OCI-M1 (cell line): ENCODE measurements at places on chromosomes 16 and 17.

DNA sequence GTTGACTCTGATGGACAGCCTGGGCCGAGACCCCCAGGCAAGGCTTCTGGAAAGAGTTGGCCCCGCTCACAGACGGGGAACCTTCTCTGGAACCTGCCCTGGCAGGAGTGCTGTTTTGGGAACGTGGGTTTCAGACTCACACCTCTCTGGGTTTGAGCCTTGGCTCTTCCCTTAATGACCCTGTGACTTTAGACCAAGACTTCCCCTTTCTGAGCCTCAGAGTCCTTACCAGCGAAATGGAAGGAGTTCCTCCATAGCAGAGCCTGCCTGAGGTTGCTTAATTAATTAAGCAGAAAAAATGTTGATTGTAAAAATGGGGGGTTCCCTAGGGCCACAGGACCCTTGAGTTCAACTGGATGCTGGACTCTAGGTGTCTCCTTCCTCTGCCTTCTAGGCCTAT is 408.2 kb downstream of the SEC14L1 start:
- peak; percentile 68 for DNase-seq

DNA sequence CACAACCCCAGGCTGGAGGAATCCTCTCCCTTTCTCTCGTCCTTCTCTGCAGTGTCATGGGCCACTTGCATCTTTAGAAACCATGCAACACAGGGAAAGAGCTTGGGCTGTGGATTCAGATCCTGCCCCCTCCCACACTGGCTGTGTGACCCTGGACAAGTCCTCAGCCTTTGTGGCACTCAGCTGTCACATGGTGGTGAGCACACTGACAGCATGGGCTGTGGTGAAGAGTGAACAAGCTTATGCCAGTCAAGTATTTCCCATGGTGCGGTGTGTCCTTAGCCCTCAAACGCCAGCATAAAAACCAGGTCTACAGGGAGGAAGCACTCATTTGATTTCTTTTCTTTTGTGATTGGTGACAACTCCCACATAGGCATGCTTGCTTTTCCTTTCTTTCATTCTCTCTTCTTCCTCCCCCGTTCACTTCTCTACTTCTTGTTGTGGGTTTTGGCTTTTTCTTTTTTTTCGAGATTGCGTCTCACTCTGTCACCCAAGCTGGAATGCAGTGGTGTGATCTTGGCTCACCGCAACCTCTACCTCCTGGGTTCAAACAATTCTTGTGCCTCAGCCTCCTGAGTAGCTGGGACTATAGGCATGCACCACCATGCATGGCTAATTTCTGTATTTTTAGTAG is 314.2 kb downstream of the CPPED1 start:
- DNase-seq = no peak

DNA sequence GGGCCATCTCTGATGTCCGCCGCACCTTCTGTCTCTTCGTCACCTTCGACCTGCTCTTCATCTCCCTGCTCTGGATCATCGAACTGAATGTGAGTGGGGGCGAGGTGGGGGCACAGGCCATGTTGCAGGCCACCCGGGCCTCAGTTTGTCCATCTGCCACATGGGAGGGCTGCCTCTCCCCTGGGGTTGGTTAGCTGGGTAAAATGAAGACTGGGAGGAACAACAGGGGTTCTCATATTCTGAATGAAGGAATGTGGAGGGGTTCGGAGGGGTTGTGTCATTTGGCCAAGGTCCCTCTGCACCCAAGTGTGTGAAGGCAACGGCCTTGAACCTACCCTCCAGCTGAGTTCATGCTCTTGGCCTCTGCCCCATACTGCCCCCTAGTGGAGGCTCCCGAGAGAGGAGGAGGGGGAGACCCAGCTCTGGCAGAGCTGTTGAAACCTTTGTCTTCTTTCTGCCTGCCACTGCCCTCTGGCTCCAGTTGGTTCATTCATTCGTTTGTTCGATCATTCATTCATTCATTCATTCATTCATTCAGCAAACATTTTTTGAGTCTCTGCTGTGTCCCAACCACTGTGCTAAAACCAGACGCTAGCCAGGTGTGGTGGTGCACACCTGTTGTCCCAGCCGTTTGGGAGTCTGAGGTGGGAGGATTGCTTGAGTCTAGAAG is 11.4 kb upstream of the TCAP start:
- DNase-seq = peak; percentile 80

DNA sequence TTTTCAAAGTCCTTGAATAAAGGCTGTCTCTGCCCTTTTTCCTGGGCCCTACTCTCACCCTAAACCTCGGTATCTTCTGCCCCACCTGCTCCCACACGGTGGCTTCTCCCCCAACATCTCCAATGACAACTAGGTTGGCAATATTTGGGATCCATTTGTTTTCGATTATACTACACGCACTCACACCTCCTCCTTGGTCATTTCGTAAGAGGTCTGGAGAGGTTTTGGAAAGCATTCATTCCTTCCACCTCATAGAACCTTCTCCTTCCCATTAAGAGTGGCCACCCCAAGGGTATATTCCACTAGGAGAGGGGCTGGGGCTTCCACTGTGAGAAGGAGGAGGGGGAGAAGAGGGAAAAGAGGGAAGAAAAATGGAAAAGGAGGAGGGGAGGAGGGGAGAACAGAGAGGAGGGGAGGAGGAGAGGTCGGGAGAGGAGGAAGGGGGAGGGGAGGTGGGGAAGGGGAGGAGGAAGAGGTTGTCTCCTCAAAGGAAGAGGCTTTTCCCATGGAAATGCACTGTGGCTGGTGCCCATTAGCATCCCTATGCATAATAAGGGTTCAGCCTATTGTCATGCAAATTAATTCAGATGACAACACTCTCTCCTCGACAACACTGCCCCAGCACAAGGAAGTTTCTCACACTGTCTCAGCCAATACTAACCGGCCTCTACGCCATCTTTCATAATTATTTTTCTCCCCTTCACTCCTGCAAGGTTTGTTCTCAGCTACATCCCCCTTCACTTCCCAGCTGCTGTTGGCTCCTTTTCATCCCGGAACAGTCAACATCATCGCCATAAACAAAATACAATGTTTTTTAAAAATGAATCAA is 30.0 kb downstream of the SOX9 start:
- no peak for DNase-seq

DNA sequence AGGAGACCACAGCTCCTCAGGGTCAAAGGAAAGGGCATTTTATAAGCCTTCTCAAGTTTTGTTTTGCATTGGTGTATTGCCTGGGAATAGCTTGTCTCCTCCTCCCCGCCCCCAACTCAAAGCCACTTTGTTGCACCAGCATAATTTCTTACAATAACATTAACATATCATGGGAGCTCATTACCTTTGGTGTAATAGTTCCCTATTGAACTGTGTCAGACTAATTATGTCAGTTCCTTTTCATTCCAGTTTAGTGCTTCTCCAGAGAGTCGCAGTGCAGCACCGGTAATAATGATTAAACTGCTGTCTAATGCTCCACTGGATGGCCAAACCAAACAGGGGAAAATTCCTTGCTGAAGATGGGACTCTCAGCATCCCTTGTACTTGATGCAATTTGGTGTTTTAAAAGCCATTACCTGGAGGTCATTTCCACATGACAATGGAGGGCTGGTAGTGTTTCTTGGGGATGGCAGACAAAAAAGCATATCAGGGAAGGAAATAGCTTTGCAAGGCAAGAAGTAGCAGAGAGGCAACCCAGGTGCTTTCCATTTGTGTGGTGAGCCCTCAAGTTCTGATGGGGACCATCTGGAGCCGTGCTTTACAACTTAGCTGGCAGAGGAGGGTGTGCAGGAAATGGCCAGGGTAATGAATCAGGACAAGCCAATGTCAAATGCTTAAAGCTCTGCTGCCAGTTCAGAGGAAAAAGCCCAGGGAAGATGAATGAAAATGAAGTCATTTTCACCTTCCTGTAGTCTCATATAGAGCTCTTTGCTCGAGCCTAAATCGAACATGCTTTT is 91.5 kb upstream of the NLRP1 start:
- no peak for DNase-seq

DNA sequence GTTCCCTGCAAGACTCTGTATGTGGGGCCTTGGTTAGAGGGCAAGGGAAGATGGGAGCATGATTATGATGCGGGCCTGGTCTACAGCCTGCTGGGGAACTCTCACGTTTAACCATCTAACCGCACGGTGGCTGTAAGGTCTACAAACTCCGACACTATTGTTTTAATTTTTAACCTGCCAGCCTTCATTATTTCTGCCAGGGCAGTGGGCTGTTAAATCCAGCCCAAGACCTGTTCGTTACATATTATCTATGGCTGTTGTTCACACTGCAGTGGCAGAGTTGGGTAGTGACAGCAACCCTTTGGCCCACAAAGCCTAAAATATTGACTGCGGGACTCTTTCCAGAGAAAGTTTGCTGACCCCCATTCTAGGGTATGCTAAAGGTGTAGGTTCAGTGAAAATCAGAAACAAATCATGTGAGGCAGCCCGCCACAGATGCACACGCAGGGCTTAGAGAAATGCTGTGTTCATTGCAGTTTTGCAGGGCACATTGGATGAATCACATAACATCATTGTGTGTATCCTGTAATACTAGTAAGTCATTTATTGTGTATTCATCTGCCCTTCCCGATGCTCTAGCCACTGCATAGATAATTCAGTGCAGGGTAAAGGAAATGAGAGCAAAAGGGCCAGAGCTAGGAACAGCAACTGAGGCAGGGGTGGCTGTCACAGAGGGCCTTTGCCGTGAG is 14.3 kb downstream of the SNX29 start:
- DNase-seq = no peak

DNA sequence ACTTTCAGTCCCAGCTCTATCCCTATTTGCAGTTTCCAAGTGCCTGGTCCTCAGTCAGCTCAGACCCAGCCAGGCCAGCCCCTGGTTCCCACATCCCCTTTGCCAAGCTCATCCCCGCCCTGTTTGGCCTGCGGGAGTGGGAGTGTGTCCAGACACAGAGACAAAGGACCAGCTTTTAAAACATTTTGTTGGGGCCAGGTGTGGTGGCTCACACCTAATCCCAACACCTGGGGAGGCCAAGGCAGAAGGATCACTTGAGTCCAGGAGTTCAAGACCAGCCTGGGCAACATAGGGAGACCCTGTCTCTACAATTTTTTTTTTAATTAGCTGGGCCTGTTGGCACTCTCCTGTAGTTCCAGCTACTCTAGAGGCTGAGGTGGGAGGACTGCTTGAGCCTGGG is 1.7 kb downstream of the STH start:
- no peak for DNase-seq

GRCh38 chr16:12350945-12351344 is 374.4 kb downstream of the SNX29 start:
- DNase-seq = no peak

DNA sequence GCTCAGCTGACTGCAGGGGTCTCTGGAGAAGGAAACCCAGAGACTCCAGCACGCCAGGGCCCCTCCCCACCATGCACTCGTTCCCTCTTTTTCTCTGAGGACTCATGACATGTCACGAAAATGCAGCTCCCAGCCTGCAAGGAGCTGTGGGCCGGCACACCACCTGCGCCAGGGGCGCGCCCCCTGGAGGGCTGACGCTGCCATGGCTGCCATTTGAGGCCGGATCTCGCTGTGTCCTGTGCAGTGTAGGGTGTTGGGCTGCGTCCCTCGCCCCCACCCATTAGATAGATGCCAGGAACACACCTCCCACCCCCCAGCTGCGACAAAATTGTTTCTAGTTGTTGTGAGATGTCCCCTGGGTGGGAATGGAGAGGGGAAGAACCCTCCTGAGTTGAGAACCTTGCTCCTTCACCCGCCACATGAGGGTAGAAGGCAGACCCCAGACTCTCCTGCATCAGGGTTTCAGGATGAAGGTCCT is 8.2 kb downstream of the SYNGR2 start:
- peak; percentile 79 for DNase-seq

DNA sequence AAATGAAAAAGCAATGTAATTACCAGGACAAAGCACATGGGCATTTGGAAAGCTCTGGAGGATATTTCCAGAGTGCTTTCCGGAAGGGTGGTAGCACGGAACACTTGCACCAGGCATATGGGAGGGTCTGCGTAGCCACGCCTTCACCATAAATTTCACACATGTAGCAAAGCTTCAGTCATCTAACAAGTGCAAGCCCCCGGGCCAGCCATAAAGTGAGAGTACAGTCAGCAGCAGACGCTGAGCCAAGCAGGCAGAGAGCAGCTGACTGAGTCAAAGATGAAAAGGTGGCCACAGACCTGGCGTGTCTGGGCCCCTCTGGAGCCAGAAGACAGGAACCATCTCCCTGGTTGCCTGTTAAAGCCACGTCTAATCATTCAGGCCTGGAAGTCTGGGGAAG is 130.6 kb downstream of the SEC14L1 start:
- DNase-seq = no peak

DNA sequence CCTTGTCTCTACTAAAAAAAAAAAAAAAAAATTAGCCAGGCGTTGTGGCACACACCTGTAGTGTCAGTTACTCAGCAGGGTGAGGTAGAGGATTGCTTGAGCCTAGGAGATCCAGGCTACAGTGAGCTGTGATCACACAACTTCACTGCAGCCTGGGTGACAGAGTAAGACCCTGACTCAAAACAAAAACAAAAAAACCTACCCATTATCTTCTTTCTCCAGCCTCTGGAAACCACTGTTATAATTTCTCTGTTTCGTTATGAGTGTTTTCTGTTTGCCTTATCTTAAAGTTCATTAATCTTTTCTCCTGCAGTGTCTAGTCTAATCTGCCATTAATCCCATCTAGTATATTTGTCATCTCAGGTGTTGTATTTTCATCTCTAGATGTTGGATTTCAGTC is 18.6 kb upstream of the CLTC start:
- DNase-seq = no peak

GRCh38 chr17:34133350-34133749 is 121.7 kb upstream of the CCL2 start:
- no peak for DNase-seq

GRCh38 chr17:82823004-82823403 is 16.8 kb downstream of the ZNF750 start:
- DNase-seq = no peak

DNA sequence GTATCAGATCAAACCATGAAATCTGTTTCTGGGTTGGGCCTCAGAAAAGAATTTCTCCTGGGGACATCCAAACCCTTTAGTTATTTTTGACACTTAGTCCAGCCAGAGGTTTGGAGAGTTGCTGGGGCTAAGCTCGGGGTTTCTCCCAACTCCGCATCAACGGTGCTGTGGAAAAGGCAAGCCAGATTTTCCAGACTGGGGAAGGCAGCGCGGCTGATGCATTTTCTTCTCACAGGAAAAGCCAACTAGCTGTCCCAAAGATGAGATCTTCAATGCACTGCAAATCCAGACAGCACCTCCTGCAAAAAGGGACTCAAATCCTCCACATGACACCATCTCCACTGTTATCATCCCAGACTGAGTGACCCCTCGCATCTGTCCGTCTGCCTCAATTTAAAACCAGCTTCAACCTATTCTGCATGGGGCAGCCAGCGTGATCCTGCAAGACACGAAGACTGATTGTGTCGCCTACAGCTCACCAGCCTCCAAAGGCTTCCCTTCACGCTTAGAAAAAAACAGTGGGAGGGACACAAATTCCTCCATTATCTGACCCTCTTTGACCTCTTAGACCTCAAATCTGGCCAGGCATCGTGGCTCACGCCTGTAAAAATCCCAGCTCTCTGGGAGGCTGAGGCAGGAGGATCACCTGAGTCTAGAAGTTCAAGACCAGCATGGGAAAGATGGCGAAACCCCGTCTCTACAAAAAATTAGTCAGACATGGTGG is 62.0 kb downstream of the GAS7 start:
- DNase-seq = no peak

- no peak for DNase-seq
Measured at GRCh38 chr17:40496170-40496569, 5.3 kb downstream of the TNS4 start.

- DNase-seq = no peak
Measured at GRCh38 chr17:63949576-63950250, 17.6 kb upstream of the CD79B start.
